ENCODE measurements at places on chromosomes 2 and 18.
A peak's percentile ranks its signal among the peaks of the same experiment; 100 is the strongest.

- no peak for DNase-seq
Measured at GRCh38 chr2:15009681-15010080, 377.2 kb downstream of the LRATD1 start.

- no peak for DNase-seq
Measured at GRCh38 chr18:79848294-79848578, 50.5 kb downstream of the KCNG2 start.

- peak; percentile 67 for DNase-seq
Measured at GRCh38 chr2:210503001-210503623, 26.6 kb upstream of the LANCL1 start.

DNA sequence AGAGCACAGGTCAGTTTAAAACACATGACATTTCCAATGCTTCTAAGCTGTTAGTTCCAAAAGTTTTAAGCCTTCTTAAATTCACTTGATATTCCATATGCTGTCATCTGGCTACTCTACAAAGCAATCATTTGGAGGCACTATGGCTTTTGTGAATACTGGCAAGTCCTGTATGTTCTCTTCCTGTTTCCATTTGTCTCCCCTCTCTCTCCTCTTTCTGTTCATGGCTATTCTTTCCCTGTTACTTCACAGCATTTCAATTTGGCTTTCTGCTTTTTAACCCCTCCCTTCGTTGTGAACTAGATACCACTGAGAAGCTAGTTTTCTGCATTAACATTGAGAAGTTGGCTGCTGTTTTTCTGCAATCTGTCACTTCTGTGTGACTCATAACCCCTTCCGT is 1337.2 kb upstream of the CELF4 start:
- no peak for DNase-seq

- peak; percentile 63 for DNase-seq
Measured at GRCh38 chr18:41744421-41745030, 210.5 kb upstream of the PIK3C3 start.

GRCh38 chr2:149572102-149572953 is 15.2 kb downstream of the MMADHC start:
- DNase-seq: no peak

GRCh38 chr2:171176516-171176915 is 15.8 kb upstream of the TLK1 start:
- no peak for DNase-seq

GRCh38 chr2:172777431-172777830 is 41.8 kb downstream of the RAPGEF4 start:
- DNase-seq: no peak

- peak; percentile 36 for DNase-seq
Measured at GRCh38 chr2:60745761-60746160, 10.3 kb upstream of the PAPOLG start.

- no peak for DNase-seq
Measured at GRCh38 chr2:133346654-133347053, 221.6 kb downstream of the NCKAP5 start.

DNA sequence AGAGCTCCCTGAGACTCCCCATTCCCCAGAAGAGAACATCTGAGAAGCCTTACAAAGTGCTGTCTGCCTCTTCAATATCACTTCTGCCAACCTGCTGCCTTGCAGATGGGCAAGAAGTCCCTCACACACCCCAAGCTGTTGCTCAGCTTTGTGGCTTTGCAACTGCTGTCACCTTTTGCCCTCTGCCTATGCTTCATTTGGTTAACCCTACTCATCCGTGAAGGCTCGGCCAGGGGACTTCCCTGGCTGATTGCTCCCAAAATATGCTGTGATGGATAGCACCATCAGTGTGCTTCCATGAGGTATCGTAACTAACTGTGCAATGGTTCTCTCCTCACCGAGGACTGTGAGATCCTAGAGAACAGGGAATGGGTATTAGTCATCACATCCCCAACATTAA is 88.9 kb upstream of the CYP1B1 start:
- no peak for DNase-seq

GRCh38 chr2:220887876-220888275 is 684.2 kb downstream of the EPHA4 start:
- peak; percentile 35 for DNase-seq

DNA sequence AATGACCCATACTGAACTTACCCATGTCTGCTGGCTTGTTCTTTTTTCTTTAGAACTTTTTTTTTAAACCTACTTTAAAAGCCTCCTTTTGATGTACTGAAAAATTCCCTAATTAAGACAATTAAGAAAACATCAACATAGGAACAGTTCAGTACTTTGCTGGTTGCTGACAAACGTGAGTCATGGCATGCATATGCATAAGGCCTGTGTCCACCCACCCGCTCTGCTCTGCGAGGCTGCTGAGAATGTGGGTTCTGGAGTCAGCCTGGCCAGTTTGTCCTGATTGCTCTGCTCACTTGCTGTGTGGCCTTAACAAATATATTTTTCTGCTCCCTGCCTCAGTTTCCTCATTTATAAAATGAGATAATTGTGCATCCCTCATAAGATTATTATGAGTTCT is 27.3 kb downstream of the LAMA3 start:
- no peak for DNase-seq

DNA sequence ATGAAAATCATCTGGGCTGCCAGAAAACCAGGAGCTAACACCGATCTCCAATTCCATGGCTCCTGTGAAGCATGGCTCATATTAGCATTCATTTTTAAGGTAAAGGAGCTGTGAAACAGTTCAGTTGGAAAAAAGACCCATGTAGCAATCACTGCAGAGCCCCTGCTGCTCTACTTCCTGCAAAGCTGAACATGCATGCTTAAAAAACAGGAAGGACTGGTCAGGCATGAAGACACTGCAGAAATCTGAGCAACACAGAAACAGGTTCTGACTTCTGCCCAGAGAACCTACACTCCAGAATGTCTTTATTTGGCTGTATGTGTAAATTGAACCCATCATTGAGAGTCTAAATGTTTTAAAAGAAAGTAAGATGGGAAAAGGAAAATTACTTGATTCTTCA is 950.6 kb downstream of the DCDC2C start:
- peak; percentile 1 for DNase-seq

Measured in NCI-H69 (cell line).